T47D (cell line): ENCODE measurements at places on chromosomes 12 and 14.

DNA sequence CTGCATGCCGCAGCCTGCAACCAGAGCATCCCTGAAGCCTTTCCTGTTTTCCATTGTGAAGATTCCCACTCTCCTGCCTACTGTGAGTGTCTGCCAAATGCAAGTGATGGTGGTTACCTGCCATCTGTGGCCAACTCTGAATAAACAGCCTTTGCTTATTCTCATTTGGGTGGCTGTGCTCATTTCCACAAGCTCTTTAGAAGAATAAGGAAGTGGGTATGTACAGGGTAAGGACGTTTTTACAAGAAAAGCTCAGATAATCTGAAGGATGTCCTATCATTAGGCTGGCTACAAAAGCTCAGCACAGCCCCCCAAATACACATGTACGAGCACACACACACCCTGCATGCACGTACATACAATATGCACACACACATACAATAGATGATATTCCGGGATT is 7.3 kb upstream of the RNASE1 start:
- no peak for DNase-seq

GRCh38 chr12:125892276-125892675 is 827.0 kb downstream of the AACS start:
- DNase-seq, result no peak

DNA sequence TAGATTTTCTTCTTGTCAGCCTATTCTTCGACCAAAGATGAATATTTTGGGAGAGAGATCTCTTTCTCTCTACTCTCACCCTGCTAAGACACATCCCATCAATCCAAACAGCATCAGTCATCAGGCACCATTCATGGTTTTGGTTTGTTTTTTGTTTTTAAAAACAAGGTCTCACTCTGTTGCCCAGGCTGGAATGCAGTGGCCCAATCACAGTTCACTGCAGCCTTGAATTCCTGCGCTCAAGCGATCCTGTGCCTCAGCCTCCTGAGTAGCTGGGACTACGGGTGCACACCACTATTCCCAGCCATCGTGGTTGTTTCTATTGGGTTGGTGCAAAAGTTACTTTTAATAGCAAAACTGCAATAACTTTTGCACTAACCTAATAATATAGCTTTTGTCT is 14.4 kb upstream of the ITPR2 start:
- no peak for DNase-seq

- DNase-seq, result no peak
These were observed 51.9 kb downstream of the ZFYVE26 start for GRCh38 chr14:67764496-67764895.

DNA sequence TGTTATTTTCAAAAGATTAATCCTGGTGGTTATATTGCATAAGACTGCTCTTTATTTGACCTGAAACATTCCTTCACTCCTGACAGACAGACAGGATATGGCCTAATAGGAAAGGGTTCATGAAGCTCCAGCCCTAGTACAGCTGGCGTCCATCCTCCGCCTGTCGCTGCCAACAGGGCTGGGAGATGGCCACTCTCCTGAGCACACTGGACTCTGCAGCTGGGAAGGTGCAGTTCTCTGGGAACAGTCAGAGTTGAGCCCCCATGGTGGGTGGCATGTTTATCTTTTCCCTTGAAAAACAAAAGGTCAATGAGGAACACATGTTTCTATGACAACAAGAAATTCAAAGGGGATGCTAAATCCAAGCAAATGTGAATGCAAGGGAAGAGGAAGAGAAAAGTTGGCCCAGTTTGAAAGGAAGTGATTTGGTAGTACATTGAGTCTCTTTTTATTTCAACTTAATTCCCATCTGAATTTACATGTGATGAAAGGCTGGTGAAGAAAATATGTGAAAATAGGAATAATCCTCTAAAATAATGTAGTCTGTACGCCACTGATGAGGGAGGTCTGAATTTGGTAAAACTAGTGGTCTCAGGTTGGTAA is 89.9 kb upstream of the DCN start:
- DNase-seq, result no peak

- DNase-seq, result no peak
These were observed 11.2 kb upstream of the GNPNAT1 start for GRCh38 chr14:52802597-52802996.

GRCh38 chr14:56630707-56631106 is 51.1 kb downstream of the TMEM260 start:
- peak; percentile 88 for DNase-seq

GRCh38 chr14:71013551-71014192 is 106.4 kb downstream of the PCNX1 start:
- no peak for DNase-seq

DNA sequence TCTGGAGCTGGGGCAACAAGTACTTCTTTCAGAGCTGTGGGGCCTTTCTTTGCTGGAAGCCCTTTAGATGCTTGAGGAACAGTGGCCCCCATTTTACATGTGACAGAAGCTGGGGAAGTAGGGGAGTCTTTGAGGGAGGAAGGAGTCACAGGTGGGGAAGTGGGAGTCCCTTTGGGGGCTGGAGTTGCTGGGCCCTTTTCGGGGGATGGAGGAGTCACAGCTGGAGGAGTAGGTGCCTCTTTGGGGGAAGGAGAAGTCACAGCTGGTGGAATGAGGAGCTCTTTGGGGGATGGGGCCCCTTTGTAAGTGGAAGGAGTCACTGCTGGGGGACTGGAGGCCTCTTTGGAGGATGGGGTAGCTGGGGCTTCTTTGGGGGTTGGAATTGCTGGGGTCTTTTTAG is 8.6 kb downstream of the NACA start:
- DNase-seq, result no peak

DNA sequence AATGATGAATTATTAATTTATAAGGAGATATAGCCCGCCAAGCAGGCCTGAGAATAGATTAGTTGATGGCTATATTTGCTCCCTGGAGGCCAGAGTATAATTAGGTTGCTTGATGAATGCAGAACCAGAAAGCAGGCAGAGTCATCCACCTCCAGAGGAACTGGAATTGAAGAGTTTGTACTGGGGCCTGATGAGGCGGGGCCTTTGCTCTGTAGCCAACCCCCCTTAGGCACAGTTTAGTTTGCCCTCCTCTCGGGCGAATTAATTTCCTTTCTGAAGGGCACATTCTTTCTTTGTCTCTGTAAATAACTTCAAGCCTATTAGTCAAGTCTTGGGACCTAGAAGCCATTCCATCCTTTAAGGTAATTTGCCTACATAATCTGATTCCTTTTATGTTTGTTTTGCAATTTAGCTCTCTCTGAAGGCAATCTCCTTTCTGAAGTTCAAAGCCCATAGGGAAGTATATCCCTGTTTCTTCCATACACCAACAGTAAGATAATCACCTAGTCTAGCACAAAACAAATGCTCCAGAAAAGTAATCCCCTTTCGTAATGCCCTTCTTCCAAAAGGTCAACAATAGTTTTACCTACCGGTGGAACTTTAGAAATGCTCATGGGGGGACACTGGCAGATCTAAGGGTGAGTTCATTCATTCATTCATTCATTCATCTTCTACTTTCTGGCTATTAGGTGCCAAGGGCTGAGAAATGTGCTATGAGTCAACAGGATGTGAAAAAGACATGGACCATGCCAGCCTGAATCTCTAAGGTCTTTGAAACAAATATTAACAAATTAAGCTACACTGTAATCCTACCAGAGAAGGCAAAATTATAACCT is 84.8 kb upstream of the NUDT4 start:
- peak; percentile 56 for DNase-seq

DNA sequence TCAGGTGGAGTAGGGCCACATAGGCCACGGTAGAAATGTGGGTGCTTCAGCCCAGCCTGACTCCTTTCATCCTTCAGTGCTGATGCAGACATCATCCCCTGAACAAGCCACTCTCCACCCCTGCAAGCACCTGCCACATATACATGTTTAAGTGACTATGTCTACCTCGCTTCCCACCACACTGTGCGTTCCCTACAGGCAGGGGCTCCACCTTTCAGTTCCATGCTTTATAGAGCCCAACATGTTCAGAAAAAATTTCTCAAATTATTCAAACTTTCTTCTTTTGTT is 11.6 kb downstream of the SLC7A7 start:
- no peak for DNase-seq

DNA sequence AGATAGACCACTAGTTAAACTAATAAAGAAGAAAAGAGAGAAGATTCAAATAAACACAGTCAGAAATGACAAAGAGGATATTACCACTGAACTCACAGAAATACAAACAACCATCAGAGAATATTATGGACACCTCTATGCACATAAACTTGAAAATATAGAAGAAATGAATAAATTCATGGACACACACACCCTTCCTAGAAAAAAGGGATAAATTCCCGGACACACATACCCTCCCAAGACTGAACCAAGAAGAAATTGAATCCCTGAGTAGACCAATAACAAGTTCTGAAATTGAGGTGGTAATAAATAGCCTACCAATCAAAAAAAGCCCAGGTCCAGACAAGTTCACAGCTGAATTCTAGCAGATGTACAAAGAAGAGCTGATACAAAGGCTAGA is 187.9 kb downstream of the SEC23A start:
- DNase-seq, result no peak

GRCh38 chr12:99444859-99445316 is 202.7 kb upstream of the GARIN6 start:
- DNase-seq, result no peak

DNA sequence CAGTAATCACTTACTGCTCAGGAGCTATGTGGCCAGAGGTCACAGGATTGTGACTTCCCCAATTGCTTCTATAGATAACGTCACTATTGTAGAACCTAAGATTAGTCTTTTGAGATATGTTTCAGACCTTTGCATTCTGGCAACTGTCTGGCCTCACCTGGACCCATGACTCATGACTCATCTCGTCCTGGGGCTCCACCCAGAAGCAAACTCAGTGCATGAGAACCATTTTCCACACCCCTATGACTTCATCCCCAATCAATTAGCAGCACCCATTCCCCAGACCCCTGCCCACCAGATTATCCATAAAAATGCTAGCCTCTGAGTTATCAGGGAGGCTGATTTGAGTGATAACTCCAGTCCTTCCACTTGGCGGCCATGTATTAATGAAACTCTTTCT is 186.9 kb downstream of the EMP1 start:
- DNase-seq, result no peak

DNA sequence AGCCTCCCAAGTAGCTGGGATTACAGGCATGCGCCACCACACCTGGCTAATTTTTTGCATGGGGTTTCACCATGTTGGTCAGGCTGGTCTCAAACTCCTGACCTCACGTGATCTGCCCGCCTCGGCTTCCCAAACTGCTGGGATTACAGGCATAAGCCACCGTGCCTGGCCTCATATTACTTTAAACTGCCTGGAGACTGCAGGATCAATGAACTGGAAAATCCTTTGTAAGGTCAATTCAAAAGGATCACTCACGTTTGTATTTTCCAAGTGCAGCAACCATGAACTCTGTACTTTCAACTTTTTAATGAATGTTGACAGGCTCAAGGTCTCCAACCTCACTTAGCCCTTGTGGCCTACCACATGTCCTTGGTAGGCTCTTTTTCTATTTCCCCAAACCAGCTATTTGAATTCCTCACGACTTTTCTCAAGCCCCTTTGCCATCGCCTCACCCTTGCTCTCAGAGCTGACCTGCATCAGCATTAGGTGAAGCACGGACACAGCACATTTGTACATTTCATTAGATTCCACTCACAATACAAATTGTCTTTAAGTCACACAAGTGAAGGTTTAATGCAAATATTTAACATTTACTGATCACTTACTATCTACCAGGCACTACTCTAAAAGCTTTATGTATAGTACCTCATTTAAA is 42.2 kb upstream of the GCH1 start:
- DNase-seq, result no peak

GRCh38 chr12:80262346-80262745 is 163.0 kb downstream of the OTOGL start:
- DNase-seq, result no peak

GRCh38 chr14:90649083-90649482 is 167.1 kb downstream of the TTC7B start:
- no peak for DNase-seq

GRCh38 chr14:77303417-77304156 is 17.1 kb downstream of the POMT2 start:
- peak; percentile 62 for DNase-seq

- peak; percentile 82 for DNase-seq
These were observed 636 bp downstream of the ZFYVE21 start for GRCh38 chr14:103716091-103716801.

- no peak for DNase-seq
These were observed 269.6 kb upstream of the CRY1 start for GRCh38 chr12:107362960-107363359.

DNA sequence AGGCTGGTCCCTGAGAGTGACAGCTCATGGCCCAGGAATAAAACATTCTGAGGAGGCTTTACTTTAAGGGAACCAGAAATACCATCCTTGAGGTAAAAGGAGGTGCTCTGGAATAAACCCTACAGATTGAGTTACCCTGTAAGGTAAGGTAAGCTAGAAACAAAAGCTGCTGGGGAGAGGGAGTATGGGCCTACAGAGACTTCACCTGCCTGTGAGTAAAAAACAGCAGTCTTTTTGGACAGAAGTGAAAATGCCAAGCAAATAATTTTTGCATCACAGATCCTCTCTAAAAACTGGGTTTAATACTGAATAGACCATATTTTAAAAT is 41.2 kb downstream of the CORO1C start:
- no peak for DNase-seq

- peak; percentile 41 for DNase-seq
These were observed 104.7 kb downstream of the PLEKHA5 start for GRCh38 chr12:19234171-19234704.

DNA sequence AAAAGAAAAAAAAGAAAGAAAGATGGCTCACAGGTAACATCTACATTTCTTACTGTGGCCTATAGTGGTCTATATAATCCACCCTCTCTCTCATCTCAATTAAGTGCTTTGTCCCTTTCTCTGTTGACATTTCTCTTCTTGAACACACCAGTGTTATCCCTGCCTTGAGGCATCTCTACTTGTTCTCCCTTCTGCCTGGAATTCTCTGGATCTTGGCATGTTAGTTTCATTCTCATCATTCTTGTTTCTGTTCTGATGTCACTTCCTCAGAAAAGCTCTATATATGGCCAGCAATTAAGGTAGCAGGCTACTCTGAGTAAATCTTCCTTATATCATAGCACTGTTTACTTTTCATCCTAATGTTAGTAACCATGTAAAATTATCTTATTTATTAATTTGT is 155.7 kb upstream of the PDZRN4 start:
- no peak for DNase-seq

- DNase-seq, result no peak
These were observed 113.6 kb upstream of the SFSWAP start for GRCh38 chr12:131597333-131597732.

GRCh38 chr14:30541318-30541717 is 17.6 kb upstream of the G2E3 start:
- DNase-seq, result no peak

DNA sequence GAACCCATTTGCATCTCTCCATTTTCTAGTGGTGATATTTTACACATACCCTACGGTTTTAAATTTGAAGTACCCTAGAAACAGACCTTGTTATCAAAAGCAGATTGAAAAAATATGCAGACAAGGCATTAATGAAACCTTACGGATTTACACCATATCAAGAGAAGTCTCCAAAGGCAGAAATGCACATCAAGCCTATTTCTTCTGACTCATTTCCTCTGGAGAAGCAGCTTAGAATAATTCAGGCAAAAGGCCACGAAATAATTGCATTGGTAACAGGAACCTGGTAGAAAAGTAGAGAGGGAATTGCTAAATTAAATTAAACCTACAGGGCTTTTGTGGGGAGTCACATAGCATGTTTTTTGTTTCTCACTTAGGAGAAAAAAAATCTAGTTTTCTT is 34.7 kb downstream of the KICS2 start:
- DNase-seq, result no peak

- no peak for DNase-seq
These were observed 21.6 kb upstream of the SDR39U1 start for GRCh38 chr14:24463884-24464785.
